ENCODE measurements at places on chromosomes 12 and 14. TPM values are rescaled to one million over a fixed set of nuclear protein-coding genes. Genes with fewer than 3 reads are reported as not detected.

DNA sequence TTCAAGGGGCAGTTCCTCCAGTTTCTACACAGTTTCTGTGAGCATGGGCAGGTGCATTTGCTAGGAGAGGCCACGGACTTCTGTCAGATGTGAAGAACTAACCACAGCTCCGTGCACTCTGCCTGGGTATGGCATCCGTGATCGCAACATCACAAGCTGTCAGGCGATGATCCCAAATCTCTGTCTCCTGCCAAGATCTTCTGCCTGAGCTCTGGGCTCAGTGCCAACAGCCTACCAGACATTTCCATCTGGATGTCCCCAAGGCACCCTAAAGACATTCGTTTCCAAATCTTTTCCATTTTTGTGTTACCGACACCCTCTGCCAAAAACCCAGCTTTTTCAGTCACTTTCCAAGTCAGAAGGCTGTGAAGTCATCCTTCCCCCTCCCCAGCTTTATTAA is 292.1 kb downstream of the GLT1D1 start:
- H3K27ac ChIP-seq = no peak overlapping the region
- H3K36me3 ChIP-seq = no peaks in the 10 kb centered on the region
- H3K4me1 ChIP-seq = no peaks in the 10 kb centered on the region

Gene MDP1
- 15.3 TPM for total RNA-seq

DNA sequence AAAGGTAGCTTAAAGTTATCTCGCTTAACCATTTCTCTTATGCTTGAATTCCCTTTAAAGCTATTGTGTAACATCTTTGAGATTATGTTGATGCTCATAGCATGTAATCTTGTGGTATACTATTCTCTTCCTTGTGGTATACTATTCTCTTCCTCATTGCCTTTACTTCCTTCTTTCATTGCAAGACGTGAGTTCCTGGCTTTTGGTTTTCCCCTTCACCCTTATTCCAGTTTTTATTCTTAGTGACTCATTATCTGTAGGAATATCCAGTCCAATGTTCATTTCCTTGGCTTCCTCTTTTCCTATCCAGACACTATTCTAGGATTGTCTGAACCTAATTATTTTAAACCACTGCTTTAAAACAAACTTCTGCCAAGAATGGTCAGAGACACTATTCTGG is 564.0 kb downstream of the CCER1 start:
- no peak overlapping the region for H3K27ac ChIP-seq
- no peaks in the 10 kb centered on the region for H3K4me1 ChIP-seq
- no peak overlapping the region for H3K4me3 ChIP-seq
- no peak for DNase-seq

DNA sequence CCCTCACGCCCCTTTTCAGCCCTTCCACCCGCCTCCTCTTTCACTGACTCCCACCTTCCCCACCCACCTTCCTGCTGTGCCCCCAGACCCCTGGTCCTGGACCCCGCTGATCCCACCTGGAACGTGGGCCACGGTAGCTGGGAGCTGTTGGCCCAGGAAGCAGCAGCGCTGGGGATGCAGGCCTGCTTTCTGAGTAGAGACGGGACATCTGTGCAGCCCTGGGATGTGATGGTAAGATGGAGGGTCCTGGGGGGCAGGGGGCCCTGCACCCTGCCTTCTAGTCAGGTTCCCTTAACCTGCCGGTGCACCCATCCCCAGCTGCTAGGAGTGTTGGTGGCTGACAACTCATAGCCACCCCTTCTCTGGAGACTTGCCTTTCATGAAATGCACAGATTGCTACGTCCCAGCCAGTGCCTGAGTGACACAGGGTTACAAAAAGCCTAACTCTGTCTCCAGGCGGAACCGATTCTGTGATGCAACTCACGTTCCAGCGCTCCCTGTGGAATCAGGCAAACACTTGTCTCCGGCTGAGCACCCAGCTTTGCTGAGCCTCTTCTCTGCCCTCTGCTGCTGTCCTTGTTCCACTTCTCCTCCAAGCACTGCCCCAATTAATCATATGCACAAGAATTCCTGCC is 15.0 kb upstream of the OAS2 start:
- no peak for DNase-seq
- H3K27me3 ChIP-seq = no peaks in the 10 kb centered on the region
- H3K4me3 ChIP-seq = no peak overlapping the region
- peaks cover 67% of the 10 kb centered on the region for H3K36me3 ChIP-seq

Gene CBLN3
- total RNA-seq = 6.1 TPM

Gene VASH1
- total RNA-seq = 12.6 TPM

DNA sequence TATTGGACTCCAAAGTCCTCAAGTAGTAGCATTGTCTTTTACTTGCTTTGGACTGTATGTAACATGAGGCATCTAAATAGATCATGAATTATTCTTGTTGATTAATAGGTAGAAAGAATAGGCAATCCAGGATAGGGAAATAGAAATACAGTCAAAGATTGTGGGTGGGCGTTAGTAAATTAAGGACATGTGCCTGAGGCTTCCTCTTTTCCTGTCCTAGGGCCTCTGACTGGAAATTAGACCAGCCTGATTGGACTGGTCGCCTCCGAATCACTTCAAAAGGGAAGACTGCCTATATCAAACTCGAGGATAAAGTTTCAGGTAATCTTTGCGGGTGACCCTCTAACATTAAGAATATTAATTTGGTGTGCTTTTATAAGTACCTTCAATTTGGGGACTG is 7.6 kb downstream of the NECAP1 start:
- H3K4me3 ChIP-seq = no peak overlapping the region
- peaks cover 48% of the 10 kb centered on the region for H3K4me1 ChIP-seq
- H3K27ac ChIP-seq = no peak overlapping the region
- no peaks in the 10 kb centered on the region for H3K27me3 ChIP-seq

- no peak overlapping the region for H3K27ac ChIP-seq
- no peaks in the 10 kb centered on the region for H3K4me1 ChIP-seq
- no peaks in the 10 kb centered on the region for H3K36me3 ChIP-seq
- no peak overlapping the region for H3K4me3 ChIP-seq
- DNase-seq = no peak
These were observed 11.8 kb upstream of the FBXO21 start for GRCh38 chr12:117202033-117202432.

- DNase-seq = no peak
- H3K4me1 ChIP-seq = no peaks in the 10 kb centered on the region
- H3K27me3 ChIP-seq = no peaks in the 10 kb centered on the region
- H3K4me3 ChIP-seq = no peak overlapping the region
- H3K27ac ChIP-seq = no peak overlapping the region
- H3K36me3 ChIP-seq = no peaks in the 10 kb centered on the region
These were observed 12.2 kb downstream of the RAD9B start for GRCh38 chr12:110514363-110514762.

DNA sequence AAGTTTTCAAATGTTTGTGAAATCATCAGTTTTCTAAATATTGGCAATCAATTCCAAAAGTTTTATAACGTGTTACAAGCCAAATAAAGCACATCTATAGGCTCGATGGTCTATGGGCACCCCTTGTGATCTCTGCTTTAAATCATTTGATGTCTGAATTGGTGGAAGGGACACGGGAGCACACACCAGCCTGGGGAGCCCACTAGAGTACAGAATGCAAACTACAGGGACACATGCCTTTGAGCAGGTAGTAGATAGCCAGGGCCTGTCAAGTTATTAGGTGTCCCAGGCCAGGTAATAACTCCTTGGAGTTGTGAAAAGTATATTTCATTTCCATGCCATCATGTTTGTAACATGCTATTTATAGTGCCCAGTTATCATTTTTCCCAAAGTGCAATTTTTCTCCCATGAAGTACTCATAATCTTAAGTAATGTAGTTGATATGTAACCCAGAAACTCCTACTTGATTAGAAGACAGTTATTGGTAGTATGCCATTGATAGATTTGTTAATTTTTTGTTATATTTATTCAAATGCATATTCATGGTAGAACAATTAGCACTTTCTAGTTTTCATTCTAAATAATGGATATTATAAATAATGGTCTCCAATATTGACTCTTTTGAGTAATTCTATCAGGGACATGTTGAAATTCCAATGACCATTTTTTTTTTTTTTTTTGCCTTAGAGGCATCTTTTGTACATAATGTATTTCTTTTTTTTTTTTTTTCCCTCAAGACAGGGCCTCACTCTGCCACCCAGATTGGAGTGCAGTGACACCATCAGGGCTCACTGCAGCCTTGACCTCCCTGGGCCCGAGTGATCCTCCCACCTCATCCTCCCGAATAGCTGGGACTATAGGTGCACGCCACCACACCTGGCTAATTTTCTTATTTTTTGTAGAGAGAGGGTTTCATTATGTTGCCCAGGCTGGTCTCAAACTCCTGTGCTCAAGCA is 96.9 kb upstream of the FGD4 start:
- H3K27ac ChIP-seq = no peak overlapping the region
- no peaks in the 10 kb centered on the region for H3K27me3 ChIP-seq
- H3K4me3 ChIP-seq = no peak overlapping the region
- peak; percentile 9 for DNase-seq
- H3K4me1 ChIP-seq = no peaks in the 10 kb centered on the region
- H3K36me3 ChIP-seq = no peaks in the 10 kb centered on the region

Gene CEBPE
- 0.84 TPM for total RNA-seq

DNA sequence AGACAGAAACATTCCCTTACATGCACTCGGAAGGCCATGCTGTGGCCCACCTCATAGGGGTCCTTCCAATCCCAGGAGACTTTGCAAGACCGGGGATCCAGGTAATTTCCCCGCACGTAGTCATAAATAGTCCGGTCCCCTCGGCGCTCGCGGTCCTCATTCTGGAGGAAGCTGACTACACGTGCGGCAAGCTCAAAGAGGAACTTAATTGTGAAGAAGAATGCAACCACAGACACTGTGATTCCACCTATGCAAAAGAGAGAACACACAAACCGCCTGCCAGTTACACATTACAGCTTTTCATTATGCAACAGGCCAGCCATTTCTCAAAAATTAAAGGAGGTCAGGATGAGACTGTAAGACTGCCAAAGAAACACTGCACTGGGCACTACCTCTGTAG is 28.4 kb downstream of the AREL1 start:
- no peak overlapping the region for H3K27ac ChIP-seq
- no peaks in the 10 kb centered on the region for H3K4me1 ChIP-seq
- peaks cover 24% of the 10 kb centered on the region for H3K36me3 ChIP-seq
- no peaks in the 10 kb centered on the region for H3K27me3 ChIP-seq
- no peak for DNase-seq

- H3K4me3 ChIP-seq = no peak overlapping the region
- no peak overlapping the region for H3K27ac ChIP-seq
- DNase-seq = peak; percentile 36
- peaks cover 9% of the 10 kb centered on the region for H3K4me1 ChIP-seq
These were observed 15.4 kb downstream of the BEGAIN start for GRCh38 chr14:100571837-100572236.

DNA sequence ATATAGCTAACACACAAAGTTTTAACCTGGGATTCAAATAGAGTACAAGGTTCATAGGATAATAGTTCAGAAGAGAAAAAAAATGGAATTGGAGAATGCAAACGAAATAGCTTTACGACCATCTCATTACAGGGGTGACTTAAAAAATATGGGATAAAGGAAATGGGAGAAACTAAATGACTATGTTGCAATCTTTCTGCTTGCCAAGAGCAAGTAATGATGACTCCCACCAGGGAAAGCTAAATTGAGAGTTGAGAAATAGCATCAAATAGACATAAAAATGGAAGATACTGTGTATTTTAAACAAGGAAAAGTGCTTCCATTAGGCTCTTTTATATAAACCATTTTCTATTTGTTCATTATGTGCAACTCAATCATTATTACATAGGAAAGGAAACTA is 155.7 kb upstream of the ATXN7L3B start:
- DNase-seq = no peak
- H3K4me1 ChIP-seq = no peaks in the 10 kb centered on the region
- no peaks in the 10 kb centered on the region for H3K27me3 ChIP-seq
- no peak overlapping the region for H3K27ac ChIP-seq

Gene VEZT
- 43.9 TPM for total RNA-seq

DNA sequence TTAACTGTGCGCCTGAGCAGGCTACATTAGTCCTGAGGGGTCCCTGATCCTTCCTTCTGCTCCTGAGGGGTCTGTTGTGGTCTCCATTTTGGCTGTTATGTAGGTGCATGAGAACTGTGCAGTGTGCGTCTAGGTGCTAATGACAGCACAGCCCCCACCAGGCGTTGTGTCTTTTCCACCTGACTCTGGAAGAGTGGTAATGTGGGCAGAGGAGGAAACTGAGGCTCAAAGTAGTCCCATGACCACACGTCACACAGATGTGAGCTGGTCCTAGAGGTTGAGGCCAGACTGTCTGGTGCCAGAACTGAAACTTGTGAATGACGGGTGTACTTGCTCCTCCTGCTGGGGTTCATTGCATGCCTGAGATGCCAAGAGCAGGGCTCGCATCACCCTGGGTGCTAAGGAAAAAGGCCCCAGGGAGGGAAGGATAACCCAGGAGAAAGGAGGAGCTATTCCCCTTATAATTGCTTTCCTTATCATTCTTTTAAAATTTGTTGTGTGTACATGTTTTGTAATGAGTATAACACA is 111.8 kb downstream of the SLC25A47 start:
- no peak for DNase-seq
- no peaks in the 10 kb centered on the region for H3K27me3 ChIP-seq
- H3K36me3 ChIP-seq = no peaks in the 10 kb centered on the region
- no peaks in the 10 kb centered on the region for H3K4me1 ChIP-seq
- H3K27ac ChIP-seq = no peak overlapping the region
- H3K4me3 ChIP-seq = no peak overlapping the region

Gene KRT7
- not detected for total RNA-seq

GRCh38 chr12:67447180-67447579 is 178.0 kb downstream of the CAND1 start:
- H3K4me1 ChIP-seq = peaks cover 37% of the 10 kb centered on the region
- DNase-seq = no peak
- H3K27me3 ChIP-seq = no peaks in the 10 kb centered on the region
- no peak overlapping the region for H3K27ac ChIP-seq
- H3K4me3 ChIP-seq = no peak overlapping the region

DNA sequence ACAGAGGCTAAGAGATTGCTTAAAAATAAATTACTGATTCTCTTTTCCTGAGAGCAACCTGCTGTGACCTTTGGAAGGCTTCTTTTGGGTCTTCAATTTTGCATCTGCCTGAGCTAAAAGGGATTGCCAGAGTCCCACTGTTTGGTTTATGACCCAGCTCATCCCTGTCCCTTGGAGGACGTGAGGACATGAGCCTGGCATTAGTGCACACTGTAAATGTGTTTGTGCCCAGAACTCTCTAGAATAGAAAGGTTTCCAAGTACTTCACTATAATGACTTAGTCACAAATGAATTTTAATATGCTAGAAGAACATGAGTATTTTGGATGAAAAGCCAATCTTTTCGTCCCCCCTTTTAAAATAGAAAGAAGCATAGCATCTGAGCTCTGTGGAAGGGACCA is 47.1 kb upstream of the CDKN3 start:
- no peaks in the 10 kb centered on the region for H3K27me3 ChIP-seq
- H3K4me3 ChIP-seq = no peak overlapping the region
- no peaks in the 10 kb centered on the region for H3K36me3 ChIP-seq
- no peak overlapping the region for H3K27ac ChIP-seq

GRCh38 chr14:81313200-81313599 is 86.9 kb downstream of the STON2 start:
- no peaks in the 10 kb centered on the region for H3K4me1 ChIP-seq
- no peak overlapping the region for H3K4me3 ChIP-seq
- H3K36me3 ChIP-seq = no peaks in the 10 kb centered on the region
- H3K27me3 ChIP-seq = no peaks in the 10 kb centered on the region
- no peak for DNase-seq

All from CD4-positive, alpha-beta memory T cell (primary cell).